ENCODE measurements at places on chromosomes 11 and 22. TPM values are rescaled to one million over a fixed set of nuclear protein-coding genes. Genes with fewer than 3 reads are reported as not detected.

RDX gene
- total RNA-seq: 42.3 TPM

- no peak for DNase-seq
These were observed 9.1 kb downstream of the ANKK1 start for GRCh38 chr11:113396690-113397089.

DNA sequence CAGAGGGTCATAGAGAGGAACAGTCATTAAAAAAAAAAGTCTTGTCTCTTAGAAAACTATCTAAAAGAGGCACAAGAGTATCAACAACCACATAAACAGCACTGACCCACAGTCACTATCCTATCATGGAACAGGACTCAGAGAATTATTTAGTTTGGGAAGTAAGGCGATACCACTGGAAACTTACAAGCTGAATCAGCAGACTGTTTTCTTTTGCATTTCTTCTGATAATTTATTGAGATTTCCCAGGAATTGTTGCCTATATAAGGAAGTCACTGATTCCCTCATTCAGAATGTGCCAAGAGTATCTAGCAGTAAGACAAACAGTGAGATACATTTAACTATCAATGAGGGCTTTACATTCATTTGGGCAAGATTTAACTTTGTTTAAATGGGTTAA, 304.1 kb downstream of the GUCY1A2 start:
- DNase-seq: no peak

GRCh38 chr11:73614591-73614990, 16.7 kb upstream of the FAM168A start:
- DNase-seq: no peak

ATM gene
- 21.0 TPM for total RNA-seq

- no peak for DNase-seq
These were observed 2.6 kb downstream of the NPTXR start for GRCh38 chr22:38841211-38841610.

- no peak for DNase-seq
These were observed 51.6 kb upstream of the DEUP1 start for GRCh38 chr11:93278976-93279375.

- DNase-seq: no peak
These were observed 55.0 kb downstream of the MICAL2 start for GRCh38 chr11:12165237-12165875.

GRCh38 chr22:41096391-41096790, 4.0 kb downstream of the EP300 start:
- DNase-seq: no peak
